ENCODE measurements at places on chromosomes 6 and 20.

DNA sequence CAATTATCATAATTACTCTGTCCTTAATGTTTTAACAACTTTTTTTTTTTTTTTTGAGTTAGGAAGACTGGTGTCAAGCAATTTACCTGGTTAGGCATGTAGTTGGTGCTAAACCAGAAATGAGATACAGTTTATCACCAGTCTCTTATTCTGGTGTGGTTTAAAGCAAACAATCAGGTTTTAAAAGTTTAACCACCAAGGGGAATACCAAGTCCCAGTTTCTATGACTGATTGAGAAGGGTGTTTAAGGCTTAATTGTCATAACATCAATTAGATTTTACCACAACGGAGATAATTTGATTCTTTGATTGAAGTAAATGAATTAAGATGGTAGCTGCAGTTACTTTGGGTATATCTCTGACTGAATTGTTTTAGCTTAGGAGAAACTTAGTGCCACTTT is 197.8 kb downstream of the TFAP2B start:
- DNase-seq, result no peak

- DNase-seq, result no peak
Observed at GRCh38 chr20:60903325-60903971, 348.6 kb upstream of the CDH4 start.

GRCh38 chr6:48378884-48379407 is 267.9 kb upstream of the PTCHD4 start:
- no peak for DNase-seq

GRCh38 chr6:146202570-146202969 is 173.7 kb downstream of the GRM1 start:
- DNase-seq, result no peak

DNA sequence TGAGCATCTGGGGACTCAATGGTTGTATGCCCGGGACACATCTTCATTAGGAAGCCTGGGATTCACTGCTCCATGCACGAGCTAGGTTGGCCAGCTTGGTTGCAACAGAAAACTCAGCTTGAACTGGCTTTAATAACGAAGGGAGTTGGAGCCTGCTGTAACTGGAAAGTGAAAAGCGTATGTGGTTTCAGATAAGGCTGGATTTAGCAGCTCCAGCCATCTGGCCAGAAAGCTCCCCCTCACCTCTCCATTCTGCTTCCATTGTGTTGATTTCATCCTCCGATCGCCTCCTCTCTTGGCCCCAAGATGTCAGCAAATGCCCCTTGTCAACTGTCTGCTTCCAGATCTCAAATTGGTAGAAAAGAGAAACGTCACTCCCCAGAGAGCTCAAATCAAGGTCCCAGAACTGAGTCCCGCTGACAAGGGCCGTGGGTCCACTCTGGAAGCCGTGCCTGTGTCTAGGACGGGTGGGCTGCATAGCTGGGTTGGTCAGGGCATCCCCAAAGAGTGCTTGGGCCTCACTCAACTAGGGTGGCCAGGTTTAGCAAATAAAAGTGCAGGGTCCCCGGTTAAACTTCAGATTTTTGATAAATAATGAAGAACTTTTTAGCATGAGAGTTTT is 117.0 kb upstream of the PMEPA1 start:
- DNase-seq, result no peak

- DNase-seq, result no peak
Observed at GRCh38 chr6:5541751-5542432, 280.6 kb downstream of the FARS2 start.

GRCh38 chr20:48294942-48295341 is 509.7 kb upstream of the SULF2 start:
- DNase-seq, result no peak

DNA sequence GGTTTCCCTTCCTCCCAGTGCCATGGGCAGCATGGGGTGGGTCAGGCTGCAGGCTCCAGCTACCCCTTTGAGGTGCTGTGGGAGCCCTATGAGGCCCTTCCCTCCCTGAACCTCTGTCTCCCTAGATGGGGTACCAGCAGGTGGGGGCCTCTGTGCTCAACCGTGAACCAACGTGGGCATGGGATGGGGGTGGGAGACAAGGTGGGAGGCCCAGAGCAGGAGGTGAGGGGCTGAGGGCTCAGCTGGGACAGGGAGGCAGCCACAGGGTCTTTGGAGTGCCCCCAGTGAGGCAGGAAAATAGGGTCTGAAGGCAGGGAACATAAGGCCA is 33.3 kb downstream of the SUN5 start:
- DNase-seq, result no peak

DNA sequence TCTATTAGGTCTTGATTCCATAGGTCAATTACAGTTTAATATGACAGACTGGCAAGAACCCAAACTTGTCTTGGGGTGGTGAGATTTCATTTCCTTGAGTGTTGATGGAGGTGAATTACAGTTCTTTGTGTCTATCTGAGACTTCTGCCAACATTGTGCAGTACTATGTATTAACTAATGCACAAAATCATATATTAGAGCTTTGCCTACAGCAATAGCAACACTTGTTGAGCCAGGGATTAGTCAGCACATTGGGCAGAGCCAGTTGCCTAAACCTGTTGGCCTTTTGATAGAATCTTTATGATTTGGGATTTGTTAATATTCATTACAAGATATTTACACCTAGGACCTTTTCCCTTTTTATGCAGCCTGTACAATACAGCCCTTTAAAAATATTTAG is 135.3 kb upstream of the CENPW start:
- DNase-seq, result no peak

- DNase-seq, result no peak
Observed at GRCh38 chr6:5782783-5783547, 223.8 kb downstream of the NRN1 start.

DNA sequence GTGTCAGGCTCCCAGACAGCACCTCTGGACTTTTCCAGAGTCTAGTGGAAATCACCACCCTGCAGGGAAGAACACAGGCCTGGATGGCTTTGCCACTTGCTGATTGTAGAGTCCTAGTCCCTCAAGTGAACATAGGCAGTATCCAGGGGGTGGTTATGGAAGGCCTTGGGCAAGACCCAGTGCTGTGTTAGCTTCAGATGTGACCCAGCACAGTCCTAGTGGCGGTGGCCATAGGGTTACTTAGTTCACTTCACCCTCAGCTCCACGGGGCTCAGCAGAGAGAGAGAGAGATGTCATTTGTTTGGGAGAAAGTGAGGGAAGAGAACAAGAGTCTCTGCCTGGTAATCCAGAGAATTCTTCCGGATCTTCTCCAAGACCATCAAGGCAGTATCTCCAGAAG is 37.3 kb downstream of the RNF146 start:
- DNase-seq, result no peak

DNA sequence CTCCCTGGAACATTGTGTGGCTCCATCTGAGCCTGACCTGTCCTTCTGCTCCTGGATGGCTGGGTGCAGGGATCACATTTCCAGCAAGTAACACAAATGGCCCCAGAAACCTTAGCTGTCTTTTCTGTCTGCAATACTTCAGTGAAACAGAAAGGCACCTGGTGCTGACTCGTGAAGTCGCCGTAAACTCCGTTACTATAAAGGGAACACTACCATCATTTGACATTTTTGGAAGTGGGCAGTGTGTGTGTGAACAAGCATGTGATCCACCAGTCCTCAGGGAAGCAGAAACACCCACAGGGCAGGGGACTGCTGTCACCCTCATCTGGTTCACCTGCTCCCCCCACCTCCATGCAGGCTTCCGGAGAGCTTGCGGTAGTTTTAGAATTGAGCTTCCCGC is 23.9 kb downstream of the SERPINB6 start:
- no peak for DNase-seq

- no peak for DNase-seq
Observed at GRCh38 chr20:10984294-10984693, 310.5 kb upstream of the JAG1 start.

- DNase-seq, result no peak
Observed at GRCh38 chr6:135412761-135413160, 84.8 kb downstream of the AHI1 start.

- no peak for DNase-seq
Observed at GRCh38 chr6:29079203-29079602, 7.9 kb downstream of the OR2B3 start.

DNA sequence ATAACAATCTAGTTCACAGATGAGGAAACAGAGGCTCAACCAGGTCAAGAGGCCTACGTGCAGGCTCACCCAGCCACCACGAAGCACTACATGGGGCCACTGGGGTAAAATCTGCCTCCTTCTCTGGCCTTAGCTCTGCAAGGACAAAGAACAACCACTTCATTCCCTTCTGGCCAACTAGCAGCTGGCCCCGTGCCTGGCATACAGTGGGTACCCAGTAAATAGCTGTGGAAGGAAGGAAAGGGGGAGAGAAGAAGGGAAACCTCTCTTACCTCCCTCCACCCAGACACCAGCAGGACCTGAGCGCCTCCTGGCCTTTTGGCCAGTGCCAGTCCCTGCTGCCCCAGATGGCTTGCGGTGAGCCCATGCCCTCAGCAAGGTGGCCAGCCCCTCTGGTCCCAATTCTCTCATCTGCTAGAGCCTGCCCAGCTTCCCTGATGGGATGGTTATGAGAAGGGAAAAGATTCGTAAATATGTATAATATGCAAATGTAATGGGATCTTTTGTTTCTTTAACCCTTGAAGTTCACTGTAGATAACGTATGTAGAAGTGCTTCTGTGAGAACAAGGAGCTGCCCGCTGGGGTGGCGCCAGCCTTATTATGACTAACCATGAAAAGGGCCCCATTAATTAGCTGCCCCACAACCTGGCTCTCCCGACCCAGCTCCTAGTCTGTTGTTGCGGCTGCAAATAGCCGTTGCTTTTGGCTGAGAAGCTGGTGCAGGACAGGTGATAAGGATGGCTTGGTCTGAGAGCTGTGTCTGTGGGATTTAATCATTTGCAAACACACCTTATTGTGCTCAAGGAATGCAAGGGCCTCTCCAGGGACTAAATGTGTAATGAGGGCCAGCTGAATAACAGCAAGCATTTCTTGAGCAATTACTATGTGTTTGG is 62.0 kb downstream of the DLGAP4 start:
- DNase-seq, result no peak

DNA sequence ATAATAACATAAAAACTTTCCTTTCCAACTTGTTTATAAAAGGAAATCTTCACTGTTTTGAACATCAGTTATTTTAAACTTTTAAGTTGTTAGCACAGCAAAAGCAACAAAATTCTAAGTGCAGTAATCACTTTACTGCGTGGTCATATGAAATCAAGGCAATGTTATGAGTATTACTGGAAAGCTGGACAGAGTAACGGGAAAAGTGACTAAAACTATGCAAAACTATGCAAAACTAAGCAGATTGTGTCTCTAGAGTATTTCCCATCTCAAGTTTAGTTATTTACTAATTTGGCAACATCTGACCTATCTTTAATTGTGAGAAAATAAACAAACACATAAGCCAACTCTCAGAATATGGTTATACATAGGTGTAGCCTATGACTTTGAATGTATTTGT is 10.9 kb upstream of the ANKEF1 start:
- DNase-seq, result no peak

DNA sequence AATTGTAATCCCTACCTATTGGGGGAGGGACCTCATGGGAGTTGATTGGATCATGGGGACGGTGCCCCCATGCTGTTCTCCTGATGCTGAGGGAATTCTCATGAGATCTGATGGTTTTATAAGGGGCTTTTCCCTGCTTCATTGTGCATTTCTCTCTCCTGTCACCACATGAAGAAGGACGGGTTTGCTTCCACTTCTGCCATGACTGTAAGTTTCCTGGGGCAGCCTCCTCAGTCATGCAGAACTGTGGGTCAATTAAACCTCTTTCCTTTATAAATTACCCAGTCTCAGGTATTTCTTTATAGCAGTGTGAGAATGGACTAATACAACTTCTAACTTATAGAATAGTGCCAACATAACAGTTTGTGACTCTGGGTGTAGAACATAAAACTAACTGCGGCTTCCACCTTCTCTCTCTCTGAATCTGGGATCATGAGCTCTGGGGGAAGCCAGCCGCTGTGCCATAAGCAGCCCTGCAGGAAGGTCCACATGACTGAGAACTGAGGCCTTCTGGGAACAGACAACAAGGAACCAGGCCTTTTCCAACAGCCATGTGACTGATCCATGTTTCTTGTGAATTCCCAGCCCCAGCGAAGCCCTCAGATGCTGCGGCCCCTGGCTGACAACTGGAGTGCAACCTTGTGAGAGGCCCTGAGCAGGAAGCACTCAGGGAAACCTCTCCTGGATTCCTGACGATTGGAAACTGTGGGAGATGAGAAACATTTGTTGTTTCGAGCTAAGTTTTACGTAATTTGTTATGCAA is 3.4 kb upstream of the HLA-A start:
- DNase-seq, result no peak

DNA sequence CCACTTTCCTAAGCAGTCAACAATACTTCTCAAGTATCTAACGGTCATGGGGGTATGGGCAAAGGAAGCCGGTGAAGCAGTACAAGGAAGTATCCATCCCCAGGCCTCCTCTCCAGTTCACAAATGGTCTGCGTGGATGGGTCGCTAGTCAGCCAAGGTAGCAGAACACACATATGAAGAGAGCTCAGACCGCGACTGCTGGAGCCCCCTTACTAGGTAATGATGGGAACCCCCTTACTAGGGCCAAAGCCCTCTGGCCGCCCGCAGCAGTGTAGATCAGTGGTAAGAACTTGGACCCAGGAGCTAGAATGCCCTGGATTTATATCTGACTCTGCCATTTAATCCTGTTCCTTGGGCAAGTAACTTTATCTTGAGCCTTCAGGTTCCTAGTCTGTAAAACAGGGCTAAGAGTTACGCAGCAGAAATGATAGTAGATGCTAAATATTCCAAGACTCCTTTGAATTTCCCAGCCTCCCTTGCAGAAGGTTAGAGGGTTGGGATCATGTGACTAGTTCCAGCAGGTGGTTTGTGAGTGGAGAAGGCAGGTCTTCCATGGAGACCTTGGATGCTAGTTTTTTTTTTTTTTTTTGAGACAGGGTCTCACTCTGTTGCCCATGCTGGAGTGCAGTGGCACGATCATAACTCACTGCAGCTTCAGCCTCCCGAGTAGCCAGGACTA is 2.1 kb upstream of the CLPSL2 start:
- no peak for DNase-seq

DNA sequence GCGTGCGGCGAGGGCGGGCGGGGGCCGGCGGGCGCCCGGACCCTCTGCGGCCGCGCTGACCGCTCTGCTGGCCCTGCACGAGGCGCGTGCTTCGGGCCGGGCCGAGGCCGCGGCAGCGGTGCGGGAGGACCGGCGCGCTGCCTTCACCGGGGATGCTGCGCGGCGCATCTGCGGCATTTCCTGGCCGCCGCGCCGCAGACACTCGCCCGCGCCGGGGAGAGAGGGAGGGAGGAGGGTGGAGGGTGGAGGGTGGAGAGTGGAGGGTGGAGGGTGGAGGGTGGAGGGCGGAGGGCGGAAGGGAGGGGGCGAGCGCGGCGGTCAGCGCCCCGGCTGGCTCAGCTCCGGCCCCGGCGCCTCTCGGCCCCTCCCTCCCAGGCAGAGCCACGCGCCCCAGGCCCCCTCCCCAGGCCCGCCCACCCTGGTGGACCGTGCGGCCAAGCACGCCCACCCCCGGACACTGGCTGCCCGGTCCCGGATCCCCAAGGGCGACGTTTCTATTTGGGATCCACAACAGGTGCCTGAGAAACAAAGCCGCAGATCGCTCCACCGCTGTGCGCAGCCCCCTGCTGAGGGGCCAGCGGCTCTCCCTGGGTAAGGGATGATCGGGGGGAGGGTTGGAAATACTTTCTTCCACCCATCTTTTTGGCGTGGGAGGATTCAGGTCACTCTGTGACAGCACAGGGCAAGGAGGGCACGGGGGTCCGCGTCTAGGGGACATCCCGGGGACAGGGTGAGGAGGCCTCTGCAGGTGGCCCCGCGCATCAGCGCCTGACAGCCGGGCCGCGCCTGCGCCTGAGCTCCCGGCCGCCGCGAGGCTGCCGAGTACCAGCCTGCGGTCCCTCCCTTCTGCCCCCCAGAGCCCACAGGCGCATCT is 111.2 kb upstream of the BEND6 start:
- DNase-seq, result no peak

- no peak for DNase-seq
Observed at GRCh38 chr20:59994697-59995122, 36.5 kb downstream of the CDH26 start.

All from stimulated activated CD8-positive, alpha-beta memory T cell treated with anti-CD3 and anti-CD28 coated beads, Interleukin-7, amount 100 ng/mL, for 1 hour (primary cell).